Stimulated activated CD4-positive, alpha-beta T cell treated with anti-CD3 and anti-CD28 coated beads, Interleukin-12 subunit alpha, Interleukin-12 subunit beta, amount 100 ng/mL, for 24 hours (primary cell): ENCODE measurements at places on chromosomes 16 and 17.

GRCh38 chr17:83075270-83075880 lies 4.0 kb upstream of the METRNL start:
- DNase-seq = no peak

GRCh38 chr16:81823111-81823510 lies 44.0 kb downstream of the PLCG2 start:
- no peak for DNase-seq

DNA sequence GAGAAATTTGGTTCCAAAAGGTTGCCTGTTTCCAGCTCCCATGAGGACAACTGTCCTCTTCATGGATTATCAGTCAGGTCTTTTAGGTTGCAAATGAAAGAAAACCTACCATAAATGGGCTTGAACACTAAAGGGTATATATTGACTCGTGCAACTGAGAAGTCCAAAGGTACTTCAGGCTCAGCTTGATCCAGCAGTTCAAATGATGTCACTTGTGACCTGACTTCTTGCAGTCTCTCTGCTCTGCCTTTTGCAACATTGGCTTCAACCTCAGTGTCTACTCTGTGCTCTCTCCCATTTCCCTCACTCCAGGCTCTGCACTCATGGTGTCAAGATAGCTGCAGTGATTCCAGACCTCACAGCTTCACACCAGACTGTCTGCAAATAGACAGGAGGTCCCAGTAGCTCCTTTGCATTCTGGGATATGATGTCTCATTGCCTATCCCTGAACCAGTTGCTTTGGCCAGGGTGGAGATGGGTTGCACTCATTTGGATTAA lies 5.5 kb upstream of the CALB2 start:
- no peak for DNase-seq

- peak; percentile 35 for DNase-seq
These were observed 43.4 kb upstream of the ICAM2 start for GRCh38 chr17:64063766-64064224.

GRCh38 chr17:6179017-6179416 lies 108.8 kb downstream of the WSCD1 start:
- DNase-seq = no peak
